ENCODE measurements at places on chromosomes 5 and 9.

DNA sequence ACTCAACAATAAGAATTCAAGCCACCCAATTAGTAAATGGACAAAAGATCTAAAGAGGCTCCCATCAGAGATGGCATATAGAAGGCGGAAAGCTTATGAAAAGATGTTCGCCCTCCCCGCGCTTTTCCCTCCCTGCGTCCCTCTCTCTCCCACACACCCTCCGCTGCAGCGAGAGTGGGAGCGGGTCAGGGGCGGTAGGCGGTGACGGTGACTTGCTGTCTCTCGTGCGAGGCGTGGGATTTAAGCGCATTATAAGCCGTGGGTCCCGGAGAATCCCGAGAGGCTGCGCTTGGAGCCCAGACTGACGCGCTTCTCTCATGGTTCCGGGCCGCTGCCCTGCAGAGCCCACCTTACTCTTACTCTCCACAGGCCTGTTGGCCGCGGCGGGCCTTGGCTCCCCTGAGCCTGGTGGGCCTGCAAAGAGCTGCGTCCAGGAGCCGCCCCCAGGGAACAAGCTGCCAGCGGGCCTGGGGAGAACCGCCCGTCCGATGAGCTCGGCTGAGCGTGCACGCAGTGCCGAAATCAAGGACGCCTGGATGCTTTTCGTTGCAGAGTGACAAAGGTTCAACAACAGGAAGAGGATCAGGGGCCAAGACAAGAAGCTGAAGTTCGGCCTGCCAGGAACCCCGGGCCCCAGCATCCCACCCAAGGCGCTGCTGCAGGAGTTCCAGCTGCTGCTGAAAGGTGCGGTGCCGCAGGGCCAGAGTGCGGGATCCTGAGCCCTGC lies 42.6 kb upstream of the BICD2 start:
- DNase-seq, result no peak

- DNase-seq, result no peak
Observed at GRCh38 chr9:134475011-134475790, 148.9 kb downstream of the RXRA start.

GRCh38 chr9:4365055-4365454 lies 65.2 kb upstream of the GLIS3 start:
- no peak for DNase-seq

- peak; percentile 26 for DNase-seq
Observed at GRCh38 chr9:4382722-4383317, 83.0 kb upstream of the GLIS3 start.

- no peak for DNase-seq
Observed at GRCh38 chr5:171906703-171907590, 99.5 kb downstream of the FBXW11 start.

GRCh38 chr5:97554977-97555643 lies 372.1 kb upstream of the RIOK2 start:
- no peak for DNase-seq

- no peak for DNase-seq
Observed at GRCh38 chr5:113510836-113511451, 2.5 kb upstream of the YTHDC2 start.

DNA sequence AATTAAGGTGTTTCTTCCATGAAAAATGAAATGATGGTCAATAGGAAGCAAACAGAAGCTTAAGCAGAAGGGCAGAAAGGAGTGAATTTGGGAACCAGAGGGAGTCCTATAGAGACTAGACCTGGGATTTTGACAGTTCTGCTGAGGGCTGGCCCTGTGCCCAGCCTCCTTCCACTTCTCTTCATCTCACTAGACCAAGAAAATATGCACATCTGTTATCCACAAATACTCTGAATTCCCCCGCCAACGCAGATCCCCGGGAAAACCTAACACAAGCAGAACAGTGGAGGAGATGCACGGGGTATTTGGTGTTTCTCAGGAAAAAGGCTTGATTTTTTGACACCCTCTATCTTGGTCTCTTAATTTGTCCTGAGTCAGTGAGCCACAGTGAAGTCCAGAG lies 22.7 kb downstream of the GRIA1 start:
- no peak for DNase-seq

DNA sequence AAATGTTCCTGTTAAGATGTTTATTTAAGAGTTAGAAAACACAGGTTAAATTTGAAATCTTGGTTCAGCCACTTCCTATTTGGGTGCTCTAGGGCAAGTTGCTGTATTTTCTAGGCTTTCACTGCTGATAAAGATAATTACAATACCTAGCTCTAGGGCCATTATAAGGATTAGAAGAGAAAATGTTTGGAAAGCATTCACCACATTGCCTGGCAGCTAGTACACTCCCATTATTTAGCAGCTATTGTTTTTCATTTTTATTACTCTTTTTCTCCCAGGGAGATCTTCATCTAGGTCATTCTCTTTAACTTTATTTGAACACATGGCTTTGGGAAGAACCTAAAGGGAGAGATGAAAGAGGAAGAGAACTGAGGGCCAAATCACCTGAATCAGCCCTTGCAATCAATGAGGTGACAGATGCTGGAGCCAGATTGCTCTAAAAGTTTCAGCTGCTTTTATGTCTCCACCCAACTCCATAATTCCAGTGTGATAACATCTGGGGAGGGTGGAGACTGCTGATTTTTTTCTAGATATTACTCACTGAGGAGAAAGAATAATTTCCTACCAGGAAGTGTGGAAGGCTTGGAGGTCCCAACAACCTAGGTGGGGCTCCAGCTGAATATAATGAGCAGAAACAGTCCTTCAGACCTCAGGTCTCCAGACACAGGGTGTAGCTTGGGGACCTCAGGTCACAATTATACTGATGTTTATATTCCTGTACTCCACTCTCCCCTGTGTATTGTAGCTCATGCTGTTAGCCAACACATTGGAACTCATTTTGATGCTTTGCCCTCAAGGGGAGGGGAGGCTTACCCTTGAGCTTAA lies 640.0 kb downstream of the RAB3C start:
- no peak for DNase-seq

- no peak for DNase-seq
Observed at GRCh38 chr5:119067450-119067849, 3.4 kb upstream of the DMXL1 start.

DNA sequence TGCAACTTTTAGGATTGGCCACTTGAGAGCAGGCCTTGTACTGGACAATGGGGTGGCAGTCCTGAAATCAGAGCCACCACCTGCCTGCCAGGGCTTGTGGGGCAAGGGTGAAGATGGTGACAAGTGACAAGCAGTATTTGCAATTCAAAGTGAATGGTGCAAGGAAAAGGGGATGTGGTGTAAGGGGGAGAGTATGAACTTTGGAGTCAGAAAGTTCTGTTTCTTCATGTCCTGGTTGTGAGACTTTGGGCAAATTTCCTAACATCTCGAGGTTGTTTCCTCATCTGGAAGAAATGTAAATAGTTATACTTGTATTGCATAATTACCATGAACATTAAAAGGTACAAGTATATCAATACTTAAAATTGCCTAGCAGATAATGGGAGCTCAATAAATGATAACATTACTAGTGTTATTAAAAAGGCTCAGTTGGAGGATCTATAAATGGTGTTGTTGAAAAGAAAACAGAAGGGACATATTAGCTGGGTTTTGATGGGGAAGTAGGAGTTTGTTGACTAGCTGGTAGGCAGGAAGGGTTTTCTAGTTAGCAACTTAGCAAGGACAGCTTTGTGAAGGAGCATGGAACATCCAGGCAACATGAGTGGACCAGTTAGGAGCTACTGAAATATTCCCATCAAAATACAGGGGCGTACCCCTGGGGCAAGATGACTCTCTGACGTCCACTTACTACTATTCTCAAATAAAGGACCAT lies 21.3 kb upstream of the MEGF9 start:
- DNase-seq, result no peak

- DNase-seq, result peak; percentile 49
Observed at GRCh38 chr5:177402271-177403043, 2.0 kb upstream of the PFN3 start.

Measured in NCI-H1930 (cell line).